ENCODE measurements at places on chromosomes 16 and 17. TPM values are rescaled to one million over a fixed set of nuclear protein-coding genes. Genes with fewer than 3 reads are reported as not detected.

The EXOC3L1 gene
- 6.5 TPM for polyA plus RNA-seq

The RAI1 gene
- 30.5 TPM for polyA plus RNA-seq

The MYH13 gene
- 0.20 TPM for polyA plus RNA-seq

The NKD1 gene
- polyA plus RNA-seq, result 13.5 TPM

The FN3KRP gene
- polyA plus RNA-seq, result 51.8 TPM

The CHMP6 gene
- polyA plus RNA-seq, result 24.8 TPM

The TEX19 gene
- polyA plus RNA-seq, result 0.06 TPM

GRCh38 chr16:50600582-50601283 lies 52.5 kb downstream of the NKD1 start:
- DNase-seq, result no peak

GRCh38 chr17:77446940-77447634 lies 306.3 kb downstream of the SEC14L1 start:
- no peak for DNase-seq

- DNase-seq, result no peak
Observed at GRCh38 chr17:36877771-36878170, 59.5 kb upstream of the LHX1 start.

DNA sequence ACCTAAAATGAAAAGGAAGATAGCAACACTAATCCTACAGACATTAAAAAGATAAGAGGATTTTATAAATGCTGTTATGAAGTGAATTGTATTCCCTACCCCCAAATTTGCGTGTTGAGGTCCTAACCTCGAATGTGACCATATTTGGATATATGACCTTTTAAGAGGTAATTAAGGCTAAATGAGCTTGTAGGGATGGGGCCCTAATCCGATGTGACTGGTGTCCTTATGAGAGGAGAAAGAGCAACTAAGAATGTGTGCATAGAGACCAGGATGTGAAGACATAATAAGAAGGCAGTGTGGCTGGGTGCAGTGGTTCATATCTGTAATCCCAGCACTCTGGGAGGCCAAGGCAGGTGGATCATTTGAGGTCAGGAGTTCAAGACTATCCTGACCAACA lies 48.2 kb upstream of the FAM20A start:
- no peak for DNase-seq

GRCh38 chr17:70642059-70642458 lies 472.7 kb downstream of the KCNJ2 start:
- no peak for DNase-seq

- DNase-seq, result no peak
Observed at GRCh38 chr16:83568345-83568744, 239.4 kb upstream of the HSBP1 start.

GRCh38 chr16:75043175-75043895 lies 44.5 kb downstream of the ZNRF1 start:
- no peak for DNase-seq

GRCh38 chr16:79754501-79754900 lies 154.0 kb upstream of the MAF start:
- no peak for DNase-seq
